K562 (cell line): ENCODE measurements at places on chromosomes 7 and 10. TPM values are rescaled to one million over a fixed set of nuclear protein-coding genes. Genes with fewer than 3 reads are reported as not detected.

SCIN gene
- total RNA-seq: 9.7 and 10.6 TPM in 2 replicates

GPR26 gene
- total RNA-seq: not detected in 2 replicates

KRIT1 gene
- 32.8 and 37.9 TPM in 2 replicates for total RNA-seq

TMEM229A gene
- total RNA-seq: not detected in 2 replicates

PFKP gene
- total RNA-seq: 108 and 116 TPM in 2 replicates

GRCh38 chr10:86958116-86958900 is at the start of gene SNCG:
Gene SNCG (plus strand): TSS chr10:86958599. CDS start chr10:86958698, 99 bp downstream.
- peak; percentile 59 for DNase-seq
- H3K27ac ChIP-seq: peak within 1 kb of the TSS; percentile 91
- H3K36me3 ChIP-seq: peaks cover 4% of the 10 kb centered on the region; the same call in 2 of the 3 replicates
- no peaks in the 10 kb centered on the region for H3K27me3 ChIP-seq
- H3K4me3 ChIP-seq: peak within 1 kb of the TSS; percentile 49
- peaks cover 89% of the 10 kb centered on the region for H3K4me1 ChIP-seq

- H3K4me3 ChIP-seq: no peak overlapping the region
- no peak overlapping the region for H3K27ac ChIP-seq
- no peak for DNase-seq
- no peaks in the 10 kb centered on the region for H3K27me3 ChIP-seq
Measured at GRCh38 chr7:42186151-42186550, 50.9 kb downstream of the GLI3 start.

- H3K36me3 ChIP-seq: no peaks in the 10 kb centered on the region
- DNase-seq: no peak
- H3K4me1 ChIP-seq: no peaks in the 10 kb centered on the region
- no peaks in the 10 kb centered on the region for H3K27me3 ChIP-seq
Measured at GRCh38 chr7:147833970-147834369, 756.6 kb upstream of the C7orf33 start.

DNA sequence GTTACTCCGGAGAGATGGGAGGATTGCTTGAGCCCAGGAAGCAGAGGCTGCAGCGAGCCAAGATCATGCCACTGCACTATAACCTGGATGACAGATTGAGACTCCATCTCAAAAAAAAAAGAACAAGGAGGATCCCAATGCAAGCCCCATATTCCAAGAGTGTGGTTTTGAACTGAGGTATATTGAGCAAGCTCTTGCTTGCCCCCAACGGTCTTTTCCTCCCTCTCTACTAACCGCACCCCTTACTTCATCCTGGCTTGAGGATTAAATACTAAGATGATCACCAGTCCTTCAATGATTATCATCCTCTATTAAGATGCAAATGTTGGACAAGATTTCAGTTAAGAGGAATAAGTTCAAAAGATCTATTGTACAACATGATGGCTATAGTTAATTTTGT is 12.5 kb upstream of the SRGN start:
- no peak for DNase-seq
- peaks cover 17% of the 10 kb centered on the region for H3K4me1 ChIP-seq
- H3K4me3 ChIP-seq: no peak overlapping the region
- no peaks in the 10 kb centered on the region for H3K36me3 ChIP-seq
- no peaks in the 10 kb centered on the region for H3K27me3 ChIP-seq
- H3K27ac ChIP-seq: no peak overlapping the region

GRCh38 chr7:30202671-30203070 is 67.9 kb downstream of the MTURN start:
- no peak overlapping the region for H3K27ac ChIP-seq
- no peaks in the 10 kb centered on the region for H3K36me3 ChIP-seq
- no peaks in the 10 kb centered on the region for H3K4me1 ChIP-seq
- H3K27me3 ChIP-seq: peaks cover 24% of the 10 kb centered on the region

GRCh38 chr10:133324198-133324792 is 12.4 kb downstream of the CALY start:
- no peaks in the 10 kb centered on the region; the same call in 1 of the 2 replicates for H3K27me3 ChIP-seq
- no peaks in the 10 kb centered on the region; the same call in 2 of the 3 replicates for H3K4me1 ChIP-seq
- peak overlapping the region; percentile 33 for H3K4me3 ChIP-seq
- no peaks in the 10 kb centered on the region for H3K36me3 ChIP-seq
- H3K27ac ChIP-seq: no peak overlapping the region

- DNase-seq: no peak
Measured at GRCh38 chr7:106757846-106758245, 96.9 kb upstream of the CCDC71L start.

DNA sequence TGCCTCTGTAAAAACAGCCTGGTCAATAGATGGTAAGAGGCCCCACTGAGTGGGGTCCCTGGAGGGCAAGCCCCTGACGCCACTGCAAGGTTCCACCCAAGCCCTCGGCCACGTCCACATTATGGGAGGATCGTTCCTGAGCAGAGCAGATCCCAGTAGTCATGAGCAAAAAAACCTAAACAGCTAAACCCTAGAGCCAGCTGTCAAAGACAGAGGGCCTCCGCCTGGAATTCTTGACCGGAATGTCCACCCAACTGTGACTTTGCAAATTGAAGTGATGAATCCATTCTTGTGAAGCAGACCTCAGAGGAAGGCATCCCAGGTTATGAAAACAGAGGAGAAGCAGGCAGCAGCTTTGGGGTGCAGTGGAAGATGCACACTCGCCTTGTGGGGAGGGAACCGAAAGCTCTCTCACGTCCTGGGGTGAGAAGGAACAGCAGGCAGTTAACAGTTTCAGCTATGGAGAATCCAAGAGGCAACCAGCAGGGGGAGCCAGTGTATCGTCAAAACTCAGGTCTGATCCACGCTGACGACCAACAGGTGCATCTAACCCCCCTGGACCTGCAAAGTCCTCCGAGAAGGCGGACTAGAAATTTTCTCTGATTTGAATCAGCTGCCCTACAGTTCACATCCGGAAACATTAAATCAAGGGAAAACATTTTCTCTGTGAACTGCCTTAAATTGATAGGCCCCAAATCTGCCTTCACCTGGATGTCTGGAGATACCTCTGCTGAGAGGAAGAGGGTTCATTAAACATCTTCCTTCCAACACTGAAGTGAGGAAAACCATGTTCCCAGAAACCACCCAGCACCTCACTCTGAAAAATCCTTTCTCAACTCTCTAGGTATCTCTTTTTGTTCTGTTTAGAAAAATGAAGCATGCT is 139.1 kb upstream of the PFKP start:
- H3K36me3 ChIP-seq: no peaks in the 10 kb centered on the region
- no peaks in the 10 kb centered on the region for H3K4me1 ChIP-seq
- peaks cover 22% of the 10 kb centered on the region; the same call in 2 of the 3 replicates for H3K27me3 ChIP-seq
- no peak overlapping the region for H3K27ac ChIP-seq

GRCh38 chr7:157320608-157320980 is 16.2 kb upstream of the DNAJB6 start:
- no peak overlapping the region for H3K27ac ChIP-seq
- no peaks in the 10 kb centered on the region for H3K36me3 ChIP-seq
- no peak for DNase-seq
- no peak overlapping the region for H3K4me3 ChIP-seq

DNA sequence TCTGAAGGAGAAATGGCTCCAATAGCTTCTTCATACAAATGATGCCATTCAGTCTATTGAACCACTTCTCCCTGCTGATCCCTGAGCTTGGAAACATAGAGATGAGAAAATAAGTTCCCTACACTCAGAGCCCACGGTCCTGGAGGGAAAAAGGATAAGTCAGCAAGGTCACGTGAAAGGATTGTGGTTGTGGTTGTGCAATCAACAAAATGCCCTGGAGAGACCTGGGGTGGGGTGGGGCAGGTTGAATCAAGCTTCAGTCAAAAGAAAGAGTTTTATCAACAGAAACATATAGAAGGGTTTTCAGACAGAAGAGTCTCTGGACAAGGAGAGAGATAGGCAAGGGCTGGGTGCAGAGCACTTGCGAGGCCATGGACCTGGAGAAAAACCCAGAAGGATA is 30.1 kb downstream of the C10orf90 start:
- H3K4me3 ChIP-seq: no peak overlapping the region
- no peaks in the 10 kb centered on the region for H3K36me3 ChIP-seq
